ENCODE measurements at places on chromosomes 3 and 15. TPM values are rescaled to one million over a fixed set of nuclear protein-coding genes. Genes with fewer than 3 reads are reported as not detected.

GRCh38 chr15:74417670-74418069, 16.1 kb downstream of the SEMA7A start:
- DNase-seq = no peak

DNA sequence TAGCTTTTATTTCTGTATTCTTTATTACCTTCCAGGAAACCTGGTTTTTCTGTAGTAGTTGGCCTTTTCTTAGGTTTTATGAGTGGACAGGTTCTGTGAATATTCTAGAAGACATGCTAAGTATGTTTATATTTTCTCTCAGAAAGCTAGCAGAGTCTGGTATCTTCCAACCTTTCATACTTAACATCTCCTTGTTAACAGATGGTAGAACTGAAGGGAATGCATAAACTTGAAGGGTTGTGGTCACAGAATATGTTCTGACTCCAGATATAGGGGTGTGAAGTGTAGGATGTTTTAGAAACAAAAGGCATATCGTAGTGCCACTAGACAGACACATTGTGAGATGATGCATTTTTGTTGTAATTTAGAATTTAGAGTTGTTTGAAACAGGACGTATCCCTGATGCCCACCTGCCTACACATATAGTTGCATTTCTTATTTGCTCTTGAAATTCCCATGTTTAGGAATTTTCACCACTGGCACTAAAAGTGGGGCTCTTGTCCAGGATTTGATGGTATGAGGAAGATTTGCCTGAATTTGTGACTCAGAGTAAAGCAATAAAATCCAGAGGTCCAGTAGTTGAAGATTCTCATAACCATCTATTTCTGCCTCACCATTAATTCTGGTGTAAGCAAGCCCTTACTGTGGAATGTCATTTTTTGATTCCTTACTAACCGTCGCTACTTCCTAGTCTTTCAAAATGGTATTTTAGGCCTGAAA, 274.5 kb downstream of the FEZF2 start:
- peak; percentile 30 for DNase-seq

GRCh38 chr3:153099131-153099530, 62.9 kb upstream of the RAP2B start:
- DNase-seq = no peak

- DNase-seq = no peak
Measured at GRCh38 chr3:42979044-42979972, at the start of gene GASK1A. Gene GASK1A, plus strand, starts transcription at chr3:42979311. Its CDS starts 332 bp downstream, at chr3:42979643.

- no peak for DNase-seq
Measured at GRCh38 chr15:83108266-83109219, 1.1 kb downstream of the TM6SF1 start.

GRCh38 chr3:185733980-185734724, 90.7 kb downstream of the IGF2BP2 start:
- no peak for DNase-seq

DNA sequence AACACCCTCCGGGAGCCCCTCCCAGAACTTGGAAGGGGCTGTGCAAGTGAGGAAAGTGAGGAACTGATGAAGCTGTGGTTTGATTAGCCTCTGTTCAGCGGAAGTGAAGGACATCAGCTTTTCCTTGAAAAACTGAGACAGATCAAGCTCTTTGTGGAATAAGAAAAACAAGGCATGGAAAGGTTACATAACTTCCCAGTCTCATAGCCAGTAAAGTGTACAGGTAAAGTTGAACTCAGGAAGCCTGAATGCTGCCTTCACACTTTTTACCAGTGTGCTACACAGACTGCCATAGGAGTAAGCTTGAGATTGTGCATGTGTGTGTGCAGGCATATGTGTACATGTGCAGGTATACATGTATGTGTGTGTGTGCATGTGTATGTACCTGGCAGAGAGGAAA, 293.2 kb downstream of the FGF12 start:
- DNase-seq = no peak

GRCh38 chr15:69686626-69687025, 234.0 kb downstream of the RPLP1 start:
- DNase-seq = no peak

DNA sequence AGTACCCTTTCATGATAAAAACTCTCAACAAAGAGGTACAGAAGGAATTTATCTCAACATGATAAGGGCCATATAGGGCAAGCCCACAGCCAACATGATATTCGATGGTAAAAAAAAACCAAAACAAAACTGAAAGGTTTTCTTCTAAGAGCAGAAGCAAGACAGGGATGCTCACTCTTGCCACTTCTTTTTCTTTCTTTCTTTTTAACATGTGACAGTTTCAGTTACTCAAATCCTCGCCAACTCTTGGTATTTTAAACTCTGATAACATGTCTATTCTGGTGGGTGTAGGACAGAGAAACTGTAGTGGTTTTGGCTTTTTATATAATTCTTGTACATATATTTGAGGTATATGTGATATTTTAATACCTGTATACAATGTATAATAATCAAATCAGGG, 74.0 kb upstream of the NMNAT3 start:
- DNase-seq = no peak

- no peak for DNase-seq
Measured at GRCh38 chr3:197227780-197228574, 70.4 kb downstream of the DLG1 start.

DNA sequence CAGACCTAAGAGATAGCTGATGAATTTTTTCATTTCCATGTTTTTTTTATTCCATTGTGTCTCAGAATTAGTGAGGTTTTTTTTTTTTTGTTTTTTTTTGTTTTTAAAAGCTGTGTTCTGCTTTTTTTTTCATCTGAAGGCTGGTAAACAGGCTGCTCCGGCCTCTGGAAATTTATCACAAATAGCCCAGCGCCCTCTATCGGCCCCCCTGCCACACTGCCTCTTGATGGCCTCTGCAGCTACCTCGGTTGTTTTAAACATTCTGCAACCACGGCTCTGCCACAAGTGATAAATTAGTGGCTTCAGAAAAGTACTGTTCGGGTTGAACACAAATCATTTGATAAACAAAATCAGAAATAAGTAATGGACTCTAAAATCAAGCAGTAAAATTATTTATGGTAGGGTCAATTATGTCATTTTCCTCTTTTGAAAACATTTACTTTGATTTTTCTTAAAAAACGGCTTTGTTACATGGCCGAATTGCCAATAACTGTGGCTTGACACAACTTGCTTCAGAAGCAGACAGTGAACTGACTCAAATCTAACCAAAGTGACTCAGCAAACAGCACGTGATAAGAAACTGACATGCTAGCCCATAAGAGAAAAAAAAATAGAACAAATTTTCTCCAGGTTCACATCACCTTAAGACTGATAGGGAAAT, 87.8 kb downstream of the RSL24D1 start:
- no peak for DNase-seq

DNA sequence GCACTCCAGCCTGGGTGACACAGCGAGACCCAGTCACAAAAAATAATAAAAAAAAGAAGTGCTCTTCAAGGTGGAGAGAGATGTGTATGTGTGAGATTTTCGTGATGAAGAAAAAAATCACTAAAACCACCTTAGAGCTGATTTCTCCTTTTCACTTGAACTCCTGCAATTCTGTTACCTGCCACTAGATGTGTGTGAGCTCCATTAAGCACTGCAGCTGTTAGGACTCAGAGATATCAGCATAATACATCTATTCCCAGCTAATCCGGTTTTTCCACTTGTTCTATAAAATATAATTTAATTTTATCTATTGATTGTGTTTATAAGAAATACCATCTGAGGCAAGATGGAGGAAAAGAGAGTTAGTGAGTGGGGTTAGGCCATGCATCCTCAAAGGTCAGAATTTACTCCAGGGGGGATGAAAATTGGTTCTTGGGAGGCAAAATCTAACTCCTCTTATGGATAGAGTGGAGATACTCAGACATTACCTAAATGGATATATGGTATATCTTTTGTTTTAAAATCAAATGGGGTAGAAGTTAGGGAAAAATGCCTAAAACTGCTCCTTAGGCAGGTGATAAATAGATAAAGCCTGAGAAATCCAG, 152.7 kb downstream of the IL20RB start:
- no peak for DNase-seq

- peak; percentile 68 for DNase-seq
Measured at GRCh38 chr3:5057857-5058324, 64.2 kb upstream of the ARL8B start.

DNA sequence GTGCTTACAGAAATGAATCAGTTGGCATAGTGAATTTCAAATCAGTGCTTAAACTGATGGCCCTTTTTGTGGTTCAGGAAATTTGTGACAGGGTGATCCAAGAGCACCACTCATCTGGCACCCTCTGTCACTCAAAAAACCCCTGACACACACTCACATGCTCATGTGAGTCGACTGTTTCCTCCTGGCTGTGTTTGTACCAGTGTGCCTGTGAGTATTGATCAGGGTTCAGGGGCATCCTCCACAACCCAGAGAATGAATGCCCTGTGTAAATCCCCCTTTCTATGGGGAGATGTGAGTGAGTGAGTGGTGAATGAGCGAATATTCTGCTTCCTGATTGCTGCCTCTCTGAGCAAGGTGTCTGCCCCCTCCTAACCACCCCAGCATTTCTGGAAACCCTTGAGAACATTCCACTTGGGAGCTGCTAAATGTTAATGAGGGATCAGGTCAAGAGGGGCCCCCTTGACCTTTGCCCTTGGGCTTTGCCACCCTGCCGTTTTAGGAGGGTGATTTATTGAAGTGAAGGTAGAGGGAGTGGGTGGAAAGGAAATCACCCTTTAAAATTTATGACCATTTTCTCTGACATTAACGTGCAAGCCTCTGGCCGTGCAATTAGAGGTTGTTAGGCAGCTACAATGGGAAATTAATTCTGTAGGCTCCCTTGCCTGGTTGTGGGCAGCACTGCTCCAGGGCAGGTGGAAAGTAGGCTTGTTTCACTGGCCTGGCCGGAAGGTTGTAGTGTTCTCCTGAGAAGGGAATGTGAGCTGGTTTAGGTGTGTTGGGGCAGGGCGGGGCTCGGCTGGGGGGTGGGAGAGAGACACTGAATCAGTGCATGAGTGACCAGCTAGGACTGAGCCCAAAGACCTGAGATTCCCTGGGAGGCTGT, 87.2 kb downstream of the SLCO3A1 start:
- no peak for DNase-seq

DNA sequence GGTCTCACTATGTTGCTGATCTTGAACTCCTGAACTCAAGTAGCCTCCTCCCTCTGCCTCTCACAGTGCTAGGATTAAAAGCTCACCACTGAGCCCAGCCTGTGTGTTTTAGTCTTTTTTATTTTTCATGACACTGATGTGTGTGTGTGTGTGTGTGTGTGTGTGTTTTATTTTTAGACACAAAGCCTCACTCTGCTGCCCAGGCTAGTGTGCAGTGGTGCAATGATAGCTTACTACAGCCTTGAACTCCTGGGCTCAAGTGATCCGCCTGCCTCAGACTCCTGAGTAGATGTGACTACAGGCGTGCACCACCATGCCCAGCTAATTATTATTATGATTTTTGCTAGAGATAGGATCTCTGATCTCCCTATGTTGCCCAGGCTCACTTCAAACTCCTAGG, 23.3 kb upstream of the CTSH start:
- DNase-seq = no peak

GRCh38 chr3:14391033-14391432, 11.4 kb upstream of the SLC6A6 start:
- DNase-seq = peak; percentile 74

DNA sequence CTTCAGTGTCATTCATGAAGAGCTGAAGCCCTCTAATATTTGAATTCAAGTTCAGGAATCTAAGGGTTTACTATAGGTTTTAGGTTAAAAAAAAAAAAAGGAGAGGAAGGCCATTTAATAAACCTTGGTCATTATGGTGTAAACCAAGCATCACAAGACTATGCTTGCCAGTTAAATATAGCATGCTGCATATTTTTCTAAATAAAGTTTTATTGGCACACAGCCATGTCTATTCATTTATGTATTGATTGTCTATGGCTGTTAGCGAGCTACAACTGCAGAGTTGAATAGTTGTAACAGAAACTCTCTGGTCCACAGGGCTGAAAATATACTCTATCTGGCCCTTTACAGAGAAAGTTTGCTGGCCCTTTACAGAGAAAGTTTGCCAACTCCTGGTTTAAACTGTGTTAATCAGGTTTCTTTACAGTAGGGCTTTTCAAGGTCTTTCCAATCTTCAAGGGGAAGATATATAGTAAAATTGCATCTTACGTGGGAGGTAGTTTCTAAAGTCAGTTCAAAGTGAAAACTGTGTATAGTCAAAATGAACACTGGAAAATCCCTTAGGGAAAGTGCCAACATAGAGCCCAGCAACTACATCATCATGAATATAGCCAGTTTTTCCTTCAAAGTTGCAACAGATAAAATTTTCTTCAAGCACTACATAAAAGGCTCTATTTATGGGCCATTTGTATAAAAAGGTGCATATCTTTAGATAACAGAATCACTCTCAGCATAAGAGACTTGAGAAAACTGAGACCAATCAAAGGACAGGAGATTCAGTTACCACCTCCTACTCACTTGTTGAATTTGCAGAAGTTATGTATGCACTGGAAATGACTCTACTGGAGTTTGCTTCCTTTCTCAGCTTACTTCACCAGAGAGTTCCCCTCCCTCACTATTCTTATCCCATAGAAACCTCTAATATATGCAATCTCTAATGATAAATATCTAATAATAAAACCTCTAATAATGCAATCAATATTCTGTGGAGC, 49.7 kb upstream of the FRMD4B start:
- DNase-seq = no peak

DNA sequence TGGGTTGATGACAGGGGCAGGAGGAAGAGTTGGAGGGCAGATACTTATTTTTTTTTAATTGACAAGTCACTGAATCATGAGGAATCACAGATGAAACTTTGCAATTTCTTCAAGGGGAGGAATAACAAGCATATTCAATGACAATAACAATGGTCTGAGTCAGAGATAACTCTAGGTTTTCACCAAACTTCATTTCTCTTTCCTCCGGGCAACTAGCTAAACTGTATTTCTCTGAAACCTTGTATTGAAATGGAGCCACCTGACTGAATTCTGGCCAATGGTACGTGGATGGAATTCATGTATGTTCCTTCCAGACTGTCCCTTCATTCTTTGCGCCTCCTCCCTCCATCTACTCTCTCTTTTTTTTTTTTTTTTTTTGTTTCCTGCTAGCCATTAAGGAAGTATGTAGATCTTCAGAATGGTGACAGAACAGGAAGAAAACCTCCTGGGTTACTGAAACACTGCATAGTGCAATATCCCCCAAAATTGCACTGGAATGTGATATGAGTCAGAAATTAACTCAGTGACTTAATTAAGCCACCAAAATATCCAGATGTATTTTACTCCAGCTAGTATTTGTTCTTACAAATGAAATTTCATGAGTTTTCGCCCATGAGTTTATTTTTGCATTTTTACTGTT, 495.4 kb downstream of the OTOL1 start:
- DNase-seq = no peak

The ERICH6 gene
- polyA plus RNA-seq = not detected

The KCTD6 gene
- 9.4 TPM for polyA plus RNA-seq

The DLEC1 gene
- 0.06 TPM for polyA plus RNA-seq

The ACAN gene
- 0.85 TPM for polyA plus RNA-seq

The ANP32A gene
- 36.2 TPM for polyA plus RNA-seq

The USF3 gene
- polyA plus RNA-seq = 5.7 TPM

The FANCI gene
- 11.5 TPM for polyA plus RNA-seq

The IGSF11 gene
- polyA plus RNA-seq = 0.05 TPM

The MUC4 gene
- not detected for polyA plus RNA-seq

The IQCH gene
- 1.5 TPM for polyA plus RNA-seq

The ZNF385D gene
- 2.2 TPM for polyA plus RNA-seq

The PLA2G4B gene
- polyA plus RNA-seq = 2.4 TPM

The GHSR gene
- polyA plus RNA-seq = not detected
